HFF-Myc (cell line): ENCODE measurements at places on chromosomes 6 and 20.

- no peak for DNase-seq
These were observed 14.0 kb downstream of the DPPA5 start for GRCh38 chr6:73340048-73340447.

DNA sequence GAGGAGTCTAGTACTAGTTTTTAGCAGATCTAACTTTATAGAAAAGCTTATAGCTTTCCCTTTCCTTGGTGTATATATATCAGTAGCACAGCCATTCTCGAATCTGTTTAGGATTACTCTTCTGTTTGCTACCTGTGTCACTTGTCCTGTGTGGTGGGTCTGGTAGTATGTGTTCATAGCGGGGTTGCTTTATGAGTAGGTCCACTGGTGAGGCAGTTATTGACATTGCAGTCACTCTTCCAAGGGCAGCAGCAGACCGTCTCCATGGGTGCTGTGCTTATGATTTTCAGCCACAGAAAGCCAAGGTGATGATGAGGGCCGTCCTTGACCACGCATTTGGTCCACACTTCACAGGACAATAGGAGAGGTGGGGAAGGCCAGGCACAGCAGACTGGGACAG is 171.5 kb downstream of the CDKAL1 start:
- DNase-seq = no peak

DNA sequence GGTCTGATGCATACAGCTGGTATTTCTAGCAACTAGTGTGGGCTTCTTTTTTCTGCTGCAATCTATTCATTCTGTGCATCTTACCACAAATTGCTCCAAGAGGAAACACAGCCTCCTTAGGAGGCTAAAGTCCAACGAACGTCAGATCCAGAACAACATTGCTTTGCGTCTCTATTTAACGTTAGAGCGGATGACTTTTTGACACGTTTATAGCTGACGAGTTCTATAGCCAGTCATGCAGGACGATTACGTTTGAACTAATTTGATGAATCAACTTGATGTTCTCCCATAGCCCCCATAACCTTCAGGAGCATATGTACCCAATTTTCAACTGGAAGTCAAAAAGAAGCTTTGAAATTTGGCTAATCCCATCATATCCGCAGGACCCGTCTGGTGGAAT is 59.9 kb downstream of the TSHZ2 start:
- DNase-seq = no peak

GRCh38 chr6:54719633-54720032 is 126.9 kb upstream of the FAM83B start:
- DNase-seq = no peak

DNA sequence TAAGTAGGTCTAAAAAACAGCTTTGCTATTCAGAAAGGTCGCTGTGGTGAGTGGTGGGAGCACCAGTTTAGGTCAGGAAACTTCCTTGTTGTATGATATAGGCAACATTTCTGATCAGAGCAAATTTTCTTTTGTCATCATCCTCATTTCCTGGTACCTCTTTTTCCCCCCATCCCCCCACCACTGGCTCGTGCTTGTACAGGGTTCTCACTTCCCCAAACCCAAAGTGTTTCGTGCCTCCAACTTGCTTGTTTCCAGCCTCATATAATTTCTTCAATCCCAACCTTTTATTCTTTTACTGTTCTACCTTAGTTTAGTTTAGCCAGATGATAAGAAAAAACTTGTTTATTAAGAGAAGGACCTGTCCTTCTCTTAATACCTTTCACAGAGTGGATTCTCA is 209.4 kb upstream of the JAG1 start:
- no peak for DNase-seq

GRCh38 chr6:46511320-46511719 is 20.1 kb upstream of the RCAN2 start:
- no peak for DNase-seq

DNA sequence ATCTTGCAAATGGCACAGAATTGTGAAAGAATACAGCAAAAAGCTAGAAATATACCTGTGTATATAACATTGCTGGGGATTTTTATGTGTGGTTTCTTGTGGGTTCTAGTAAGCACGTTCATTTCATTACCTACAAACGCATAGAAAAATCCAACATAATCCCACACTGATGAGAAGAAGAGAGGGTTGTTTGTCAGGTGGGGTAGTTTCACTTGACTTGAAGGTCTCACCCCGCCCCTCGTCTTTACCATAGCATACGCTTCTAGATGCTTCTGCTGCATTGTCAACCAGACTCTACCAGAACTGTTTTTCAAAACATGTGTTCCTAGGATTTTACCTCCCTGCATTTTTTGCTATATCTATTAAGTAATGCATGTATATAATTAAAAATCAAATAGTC is 284.1 kb upstream of the TAB2 start:
- no peak for DNase-seq

DNA sequence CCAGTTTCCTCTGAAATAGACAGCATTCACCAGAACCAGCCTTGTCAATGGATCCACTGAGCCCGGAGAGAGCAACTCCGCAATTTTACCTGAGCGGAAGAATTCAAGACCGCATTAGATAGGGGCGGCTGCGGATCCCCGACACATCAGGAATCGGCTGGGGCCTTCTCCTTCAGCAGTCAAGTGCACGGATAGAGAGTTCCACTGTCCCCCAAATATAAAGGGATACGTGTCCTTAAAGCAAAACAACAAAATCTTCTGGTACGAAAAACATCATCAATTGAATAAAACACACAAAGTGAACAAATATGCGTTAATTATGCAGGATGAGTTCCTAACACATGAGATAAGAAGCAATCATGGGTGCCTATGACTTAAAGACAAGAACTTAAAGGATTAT is 18.3 kb downstream of the SERPINB6 start:
- no peak for DNase-seq

DNA sequence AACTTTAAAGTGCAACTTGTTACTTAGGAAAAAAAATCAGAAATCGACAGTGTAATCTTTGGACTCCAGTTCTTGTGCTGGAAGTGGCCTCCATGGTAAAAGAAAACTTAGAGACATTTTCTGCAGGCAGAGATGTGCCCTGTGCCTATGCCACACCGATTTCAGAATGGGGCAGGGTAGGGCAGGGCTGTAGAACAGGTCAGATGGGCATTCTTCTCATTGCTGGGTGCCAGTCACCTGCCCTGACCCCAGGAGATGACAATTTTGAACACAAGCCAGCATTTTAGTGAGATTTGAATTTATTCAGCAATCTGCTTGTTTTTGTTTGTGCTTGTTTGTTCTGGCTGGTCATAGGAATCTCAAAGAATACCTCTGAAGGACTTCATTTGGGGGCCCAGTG is 63.3 kb downstream of the SASH1 start:
- DNase-seq = no peak

- DNase-seq = no peak
These were observed 46.1 kb downstream of the HLA-F start for GRCh38 chr6:29769336-29769735.

- DNase-seq = no peak
These were observed 255.1 kb upstream of the JAG1 start for GRCh38 chr20:10928841-10929421.

DNA sequence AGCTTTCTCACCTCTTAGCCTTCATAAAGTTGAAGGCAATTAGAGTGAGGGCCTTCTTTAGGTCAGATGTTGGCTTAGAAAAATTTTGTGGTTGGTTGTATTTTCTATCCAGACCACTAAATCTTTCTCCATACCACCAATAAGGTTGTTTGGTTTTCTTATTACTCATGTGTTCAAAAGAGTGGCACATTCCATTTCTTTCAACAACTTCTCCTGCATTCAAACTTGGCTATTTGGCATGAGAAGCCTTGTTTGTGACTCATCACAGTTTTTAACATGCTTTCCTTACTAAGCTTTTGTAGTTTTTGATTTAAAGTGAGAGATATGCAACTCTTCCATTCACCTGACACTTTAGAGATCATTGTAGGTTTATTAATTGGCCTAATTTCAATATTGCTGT is 949.6 kb downstream of the TBC1D32 start:
- no peak for DNase-seq

GRCh38 chr6:163281634-163282033 is 132.9 kb upstream of the QKI start:
- no peak for DNase-seq

DNA sequence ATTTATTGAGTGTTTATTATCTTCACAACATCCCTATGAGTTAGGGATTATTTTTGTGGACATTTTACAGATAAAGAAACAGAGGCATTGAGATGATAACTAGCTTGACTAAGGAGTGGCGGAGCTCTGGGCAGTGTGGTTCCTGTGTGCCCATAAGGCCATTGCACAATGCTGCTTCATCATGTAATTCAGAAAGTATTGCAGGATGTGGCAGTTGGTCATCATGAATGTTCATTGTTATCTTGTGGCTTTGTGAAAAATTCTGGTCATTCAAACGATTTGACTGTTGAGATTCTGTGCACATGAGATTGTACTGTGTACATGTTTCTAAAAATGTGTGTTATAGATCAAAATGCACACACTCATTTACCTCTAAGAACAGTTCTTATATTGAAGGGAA is 150.8 kb downstream of the ESR1 start:
- DNase-seq = no peak

DNA sequence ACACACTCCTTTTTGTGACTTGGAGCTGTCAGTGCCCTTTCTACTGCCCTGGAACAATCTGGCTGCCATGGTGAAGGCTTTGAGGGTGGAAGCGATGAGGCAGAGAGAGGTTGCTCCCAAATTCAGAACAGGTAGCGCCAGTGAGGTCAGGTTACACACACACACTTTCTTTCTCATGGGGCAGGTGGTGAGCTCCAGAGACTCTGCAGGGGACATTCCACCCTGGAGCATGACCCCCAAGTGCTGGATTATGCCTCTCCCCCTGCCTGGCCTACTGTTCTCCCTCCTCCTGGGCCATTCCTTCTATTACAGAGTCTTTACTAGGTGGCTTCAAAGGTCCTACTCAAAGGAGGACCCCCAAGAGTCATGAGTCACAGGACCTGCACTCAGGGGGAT is 98.0 kb downstream of the EYA2 start:
- DNase-seq = no peak
